CD4-positive, alpha-beta T cell treated with Interleukin-2 at 100 ng/mL for 4 hours (primary cell): ENCODE measurements at places on chromosomes 4 and X.
A peak's percentile ranks its signal among the peaks of the same experiment; 100 is the strongest.

DNA sequence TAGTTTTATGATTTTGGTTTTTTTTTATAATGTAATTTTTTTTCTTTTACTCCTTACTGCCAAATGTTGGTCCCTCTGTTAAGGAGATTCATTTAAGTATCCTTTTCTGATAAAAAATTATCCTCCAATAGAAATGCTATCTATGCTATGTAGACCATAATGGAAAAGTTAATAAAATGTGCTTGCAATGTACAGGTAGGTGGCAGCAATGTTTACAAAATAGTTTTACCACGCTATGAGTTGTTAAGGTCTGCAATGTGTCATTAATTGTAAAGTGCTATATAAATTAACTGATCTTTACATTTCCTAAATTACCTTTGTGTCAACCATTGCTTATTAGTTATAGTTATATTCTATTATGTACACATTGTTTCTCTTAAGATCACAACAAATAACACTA lies 3.8 kb upstream of the CENPC start:
- peak; percentile 57 for DNase-seq

GRCh38 chrX:139018436-139018835 lies 306.9 kb upstream of the FGF13 start:
- DNase-seq, result no peak

GRCh38 chr4:85783483-85783882 lies 308.5 kb downstream of the ARHGAP24 start:
- no peak for DNase-seq

- DNase-seq, result no peak
These were observed 69.8 kb downstream of the PSAPL1 start for GRCh38 chr4:7364979-7365378.

- DNase-seq, result no peak
These were observed 51.8 kb downstream of the GC start for GRCh38 chr4:71732066-71732465.

DNA sequence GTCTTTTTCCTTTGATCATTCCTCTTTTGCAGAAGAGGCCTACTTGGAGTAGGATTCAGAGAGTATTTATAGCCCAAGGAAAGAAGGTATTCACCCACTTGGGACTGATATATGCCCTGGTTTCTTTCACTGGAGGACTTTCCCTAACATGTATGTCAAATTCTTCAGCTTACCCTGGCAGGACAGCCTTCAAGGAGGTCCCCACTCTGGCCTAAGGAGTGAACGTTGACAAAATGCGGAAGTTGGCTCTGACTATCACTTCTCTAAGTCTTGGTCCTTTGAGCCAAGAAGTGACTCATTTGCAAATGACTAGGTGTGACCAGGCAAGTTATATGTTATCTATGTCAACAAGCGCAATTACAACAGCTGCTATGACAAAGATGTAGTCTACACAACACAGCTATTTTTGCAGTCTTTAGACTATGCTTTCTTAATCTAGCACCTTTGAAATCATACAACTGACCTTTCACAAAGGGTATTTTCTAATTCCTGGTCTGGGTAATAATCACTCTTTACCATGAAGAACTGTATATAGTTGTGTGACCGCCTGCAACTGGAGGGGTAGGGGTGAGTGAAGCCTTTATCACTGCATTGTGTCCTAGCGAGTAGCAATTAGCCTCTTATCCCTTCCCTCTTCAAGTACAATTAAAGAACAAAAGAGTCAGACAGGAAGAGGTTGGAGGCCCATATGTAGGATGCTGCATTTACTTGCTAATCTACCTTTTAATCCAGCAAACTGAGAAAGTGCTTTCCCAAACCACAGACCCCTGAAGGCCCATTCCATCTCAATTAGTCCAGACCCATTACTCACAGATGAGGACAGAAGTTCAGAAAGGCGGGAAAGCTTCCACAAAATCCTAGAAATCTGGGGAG lies 50.1 kb downstream of the RASGEF1B start:
- peak; percentile 14 for DNase-seq
